Liver (tissue), 10 donors: ENCODE measurements at places on chromosomes 3 and 15. TPM values are rescaled to one million over a fixed set of nuclear protein-coding genes. Genes with fewer than 3 reads are reported as not detected.

The CSPG4 gene
- total RNA-seq, result 1.5 TPM

The ZNF501 gene
- 1.6 TPM for total RNA-seq

DNA sequence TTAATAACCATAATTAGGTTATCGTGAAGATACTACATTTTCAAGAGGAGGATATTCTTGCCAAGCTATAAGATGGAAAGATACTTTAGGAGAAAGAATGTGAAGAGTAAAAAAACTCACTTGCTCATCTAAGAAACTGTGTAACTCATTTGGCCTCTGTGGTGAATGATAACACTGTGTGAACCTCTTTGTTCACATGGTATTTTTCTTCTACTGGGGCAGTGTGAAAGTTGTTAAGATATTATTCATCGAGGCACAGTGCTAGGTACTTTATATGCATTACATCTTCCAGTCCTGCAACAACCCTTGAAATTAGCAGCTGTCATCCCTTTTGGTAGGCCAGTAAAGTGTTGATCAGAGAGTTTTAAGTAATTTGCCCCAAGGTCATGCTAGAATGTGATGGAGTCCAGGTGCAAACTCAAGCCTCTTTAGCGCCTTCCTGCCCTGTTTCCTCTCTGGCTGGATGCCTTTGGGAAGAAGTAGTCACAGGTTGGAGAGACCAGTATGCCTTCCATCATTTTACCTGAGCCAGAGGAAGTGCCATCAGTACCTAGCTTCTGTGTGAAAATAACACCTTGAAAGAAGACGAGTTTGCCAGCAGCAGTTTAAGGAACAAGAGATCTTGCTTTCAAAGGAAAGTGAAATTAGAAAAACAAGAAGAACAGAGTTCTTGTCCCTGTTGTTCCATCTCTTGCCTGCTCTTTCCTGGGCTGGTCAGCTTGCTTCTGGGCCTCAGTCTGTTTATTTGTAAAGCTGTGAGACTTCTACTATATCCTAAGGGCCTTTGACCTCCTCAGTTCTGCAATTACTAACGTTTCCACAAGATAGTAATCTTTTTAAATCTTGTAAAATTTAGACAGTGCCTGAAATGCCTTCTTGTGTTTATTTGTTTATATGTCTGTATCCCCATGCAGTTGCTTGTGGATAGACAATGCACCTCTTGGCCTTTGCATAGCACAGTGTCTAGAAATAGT lies 179.3 kb downstream of the FNDC3B start:
- no peak overlapping the region for H3K4me3 ChIP-seq
- H3K36me3 ChIP-seq, result no peaks in the 10 kb centered on the region
- no peak overlapping the region for H3K27ac ChIP-seq
- H3K4me1 ChIP-seq, result peaks cover 39% of the 10 kb centered on the region

DNA sequence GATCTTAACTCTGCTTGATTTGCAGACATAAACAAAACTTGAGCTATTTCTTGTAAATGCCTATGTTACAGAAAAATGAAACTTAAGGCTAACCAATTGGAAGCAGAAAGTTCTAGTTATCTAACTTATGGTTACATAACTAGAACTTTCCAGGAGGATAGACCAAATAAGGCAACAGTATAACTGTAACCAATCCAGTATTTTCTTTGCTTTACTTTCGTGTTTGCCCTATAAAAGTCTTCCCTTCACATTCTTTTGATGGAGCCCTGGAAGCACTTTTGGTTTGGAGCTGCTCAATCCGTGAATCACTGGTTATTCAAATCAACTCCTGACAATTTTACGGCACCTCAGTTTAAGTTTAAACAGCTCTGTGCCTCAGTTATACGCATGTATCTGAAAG lies 164.6 kb downstream of the SUCLG2 start:
- no peaks in the 10 kb centered on the region for H3K4me1 ChIP-seq
- peaks cover 3% of the 10 kb centered on the region for H3K36me3 ChIP-seq
- H3K27ac ChIP-seq, result no peak overlapping the region

- H3K27me3 ChIP-seq, result no peaks in the 10 kb centered on the region
- no peaks in the 10 kb centered on the region for H3K4me1 ChIP-seq
Observed at GRCh38 chr3:195711813-195712534, 8.8 kb upstream of the MUC20 start.

GRCh38 chr3:85572426-85572825 lies 613.6 kb downstream of the CADM2 start:
- no peak for DNase-seq
- no peak overlapping the region for H3K4me3 ChIP-seq
- no peaks in the 10 kb centered on the region for H3K4me1 ChIP-seq
- H3K27me3 ChIP-seq, result no peaks in the 10 kb centered on the region
